Activated T-helper 9 cell treated with anti-CD3 and anti-CD28 coated beads, Interleukin-2, amount 50 U/mL, for 16 hours (primary cell): ENCODE measurements at places on chromosomes 11 and 22.

DNA sequence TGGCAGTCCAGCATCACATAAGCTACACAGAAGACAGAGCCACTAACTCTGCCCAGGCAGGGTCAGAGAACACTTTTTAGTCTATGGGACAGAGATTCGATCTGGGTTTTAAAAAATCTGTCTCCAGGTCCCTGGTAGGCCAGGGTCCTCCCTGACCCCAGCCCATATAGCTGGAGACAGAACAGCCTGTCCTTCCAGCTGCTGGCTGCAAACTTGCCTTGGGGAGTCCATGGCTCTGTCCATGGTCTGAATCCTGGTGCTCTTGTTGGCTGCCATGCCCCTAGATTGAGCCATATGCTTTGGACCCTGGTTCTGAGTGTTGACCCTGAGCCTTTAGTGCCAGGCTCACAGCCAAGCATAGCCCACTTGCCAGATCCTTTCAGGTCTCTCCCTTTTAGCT is 13.3 kb upstream of the LIPT2 start:
- DNase-seq: no peak

GRCh38 chr22:45069925-45070324 is 60.1 kb upstream of the PHF21B start:
- DNase-seq: no peak

GRCh38 chr11:13465909-13466371 is 2.9 kb upstream of the BTBD10 start:
- DNase-seq: no peak

- DNase-seq: no peak
These were observed 34.8 kb downstream of the MRGPRX2 start for GRCh38 chr11:19025481-19026406.

DNA sequence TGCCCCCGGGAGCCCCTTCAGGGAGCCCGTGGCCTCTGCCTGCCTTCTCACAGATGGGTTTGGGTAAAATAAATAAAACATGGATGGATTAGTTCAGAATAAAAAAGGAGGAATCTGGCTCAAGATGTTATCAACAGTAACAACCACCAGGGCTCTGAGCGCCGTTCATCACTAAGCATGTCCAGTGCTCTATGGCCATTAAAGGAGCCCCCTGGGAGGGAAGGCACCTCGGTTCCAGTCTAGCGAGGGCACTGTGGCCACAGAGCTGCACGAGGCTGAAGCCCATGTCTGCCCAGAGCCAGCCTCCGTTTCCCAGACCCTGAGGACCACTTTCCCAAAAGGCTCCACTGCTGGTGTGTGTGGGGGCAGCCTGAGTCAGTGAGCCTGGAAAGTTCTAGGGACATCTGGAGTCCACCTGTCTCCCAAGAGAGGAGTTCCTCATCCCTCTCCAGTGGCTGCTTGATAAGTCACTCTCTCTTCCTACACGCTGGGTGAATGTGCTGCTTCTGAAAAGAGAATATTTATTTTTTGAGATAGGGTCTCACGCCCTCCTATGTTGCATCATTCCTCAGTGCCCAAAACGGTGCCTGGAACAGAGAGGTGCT is 614.6 kb downstream of the TBC1D22A start:
- no peak for DNase-seq

DNA sequence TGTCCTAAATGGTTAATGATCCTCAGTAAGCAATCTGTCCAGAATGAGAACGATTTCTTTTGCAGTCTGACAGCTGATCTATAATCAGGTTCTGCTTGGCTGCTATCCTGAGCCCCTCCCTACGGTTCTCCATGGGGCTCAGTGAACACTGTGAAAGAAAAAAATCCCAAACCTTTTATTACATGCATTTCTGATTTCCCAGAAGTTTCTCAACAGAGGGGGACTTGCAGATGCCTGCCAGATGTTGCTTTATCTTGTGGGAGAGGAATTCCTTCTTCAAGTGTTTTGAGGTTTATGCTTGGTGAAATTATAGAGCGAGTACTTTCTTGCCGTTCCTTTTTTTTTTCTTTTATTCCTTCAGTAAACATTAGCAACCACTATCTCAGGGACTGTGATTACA is 531.9 kb upstream of the ISX start:
- no peak for DNase-seq

- no peak for DNase-seq
These were observed 2.9 kb downstream of the PATE3 start for GRCh38 chr11:125790825-125791224.

DNA sequence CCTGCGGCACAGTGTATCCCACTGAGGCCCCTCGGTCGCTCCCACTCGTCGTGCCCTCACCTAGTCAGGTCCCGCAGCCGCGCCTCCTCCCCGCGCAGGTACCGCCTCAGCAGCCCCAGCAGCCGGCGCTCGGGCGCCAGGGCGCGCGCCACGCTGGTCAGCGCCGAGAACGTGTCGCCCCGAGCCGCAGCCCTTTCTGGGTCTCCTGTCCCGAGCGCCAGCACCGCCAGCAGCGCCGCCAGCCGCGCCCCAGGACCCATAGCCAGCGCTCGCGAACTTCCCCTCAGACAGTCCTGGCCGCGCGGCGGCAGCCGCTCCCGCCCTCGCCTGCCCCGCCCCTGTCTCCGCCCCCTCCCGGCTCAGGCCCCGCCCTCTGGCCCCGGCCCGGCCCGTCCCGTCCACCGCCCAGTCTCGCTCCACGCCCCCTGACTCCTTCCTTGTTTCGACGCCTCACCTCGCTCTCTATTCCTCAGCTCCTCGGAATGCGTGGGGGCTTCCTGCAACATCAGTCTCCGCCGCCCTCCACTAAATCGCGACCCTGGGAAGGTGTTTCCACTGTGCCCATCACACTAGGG is at the start of gene P4HA3:
P4HA3 (minus strand) TSS at position 289 of the 575 bp plus-strand sequence; CDS start at position 260, 29 bp downstream.
- peak; percentile 6 for DNase-seq

DNA sequence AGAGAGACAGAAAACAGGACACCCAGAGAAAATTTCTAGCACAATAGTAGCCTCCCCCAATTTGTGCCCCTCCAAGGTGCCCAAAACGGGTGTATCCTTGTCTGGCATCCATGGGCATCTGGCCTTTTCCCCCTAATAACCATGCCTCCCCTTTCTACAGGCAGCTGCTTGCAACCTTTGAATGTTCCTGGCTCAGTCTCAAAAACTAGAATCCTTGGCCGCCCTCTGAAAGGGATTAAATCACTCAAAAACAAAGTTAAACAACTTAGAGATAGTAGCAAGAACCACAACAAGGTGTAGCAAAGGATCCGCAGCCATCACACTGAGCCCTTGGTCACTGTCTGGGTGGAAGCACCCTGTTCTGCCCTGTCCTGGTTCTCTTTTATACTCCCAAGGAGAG is 105.6 kb downstream of the MN1 start:
- DNase-seq: no peak

GRCh38 chr11:72744474-72744873 is 7.7 kb downstream of the ARAP1 start:
- no peak for DNase-seq

DNA sequence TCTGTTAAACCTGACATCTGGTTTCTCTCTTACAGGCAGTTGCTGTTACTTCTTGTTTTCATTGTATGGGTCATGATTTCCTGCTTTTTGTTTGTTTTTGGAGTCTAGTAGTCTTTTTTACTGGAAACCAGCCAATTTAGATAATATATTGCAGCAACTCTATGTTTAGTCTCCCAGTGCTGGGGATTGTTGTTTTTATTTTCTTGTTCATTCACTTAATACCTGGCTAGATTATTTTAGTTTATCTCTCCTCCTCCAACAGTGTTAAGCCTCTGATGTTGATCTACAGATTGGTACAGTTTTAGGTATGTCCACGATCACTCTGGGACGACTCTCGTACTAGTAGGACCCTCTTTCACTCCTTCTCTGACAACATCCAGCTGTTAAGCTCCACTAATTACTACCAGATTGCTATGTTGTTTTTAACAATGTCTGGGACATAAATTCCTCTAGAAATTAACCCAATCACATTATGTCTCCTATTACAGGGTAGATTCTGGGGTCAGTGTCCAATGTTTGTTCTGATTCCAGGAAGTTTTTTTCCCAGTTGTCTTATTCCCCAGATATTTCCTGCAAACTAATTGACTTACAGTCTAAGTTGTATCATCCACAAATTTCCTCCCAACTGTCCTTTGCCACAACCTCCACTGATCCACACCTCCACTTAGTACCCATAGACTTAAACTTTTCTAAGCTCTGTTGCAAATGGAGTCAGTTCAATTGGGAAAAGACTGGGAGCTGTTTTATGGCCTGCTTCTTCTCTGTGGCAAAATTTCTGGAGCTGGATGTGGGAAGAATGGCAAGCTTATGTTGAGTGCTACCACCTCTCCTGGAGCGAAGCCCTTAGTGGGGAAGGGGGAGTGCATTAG is 1280.6 kb upstream of the CNTN5 start:
- no peak for DNase-seq

DNA sequence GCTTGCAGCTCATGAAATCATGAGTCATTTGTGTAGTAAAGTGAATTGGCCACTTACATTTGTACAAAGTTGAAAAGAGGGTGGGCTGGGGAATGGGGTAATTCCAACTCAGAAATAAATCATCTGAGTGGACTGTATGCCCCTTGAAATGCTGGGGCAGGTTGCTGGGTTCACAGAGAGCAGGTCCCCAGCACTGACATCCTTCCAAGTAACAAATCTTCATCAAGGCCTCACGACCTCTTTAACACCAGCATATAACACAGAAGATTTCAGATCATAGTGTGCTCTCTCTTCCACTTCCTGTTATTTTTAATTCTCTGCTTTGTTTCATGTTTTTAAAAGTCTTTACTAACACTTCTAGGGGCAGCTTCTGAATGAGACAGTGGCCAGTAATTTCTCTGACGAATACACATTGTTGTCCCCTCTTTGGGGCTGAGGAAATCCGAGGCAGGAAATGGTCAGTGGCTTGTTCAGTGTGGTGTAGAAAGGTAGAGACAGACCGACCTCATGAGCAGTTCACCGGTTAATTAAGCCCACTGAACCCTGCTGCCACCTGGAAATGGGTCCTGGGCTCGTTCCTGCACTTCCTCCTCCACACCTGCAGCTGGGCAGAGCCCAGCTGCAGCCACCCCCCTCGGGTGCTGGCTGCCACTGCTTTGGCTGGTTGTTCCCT is 127.7 kb downstream of the MAML2 start:
- DNase-seq: no peak

DNA sequence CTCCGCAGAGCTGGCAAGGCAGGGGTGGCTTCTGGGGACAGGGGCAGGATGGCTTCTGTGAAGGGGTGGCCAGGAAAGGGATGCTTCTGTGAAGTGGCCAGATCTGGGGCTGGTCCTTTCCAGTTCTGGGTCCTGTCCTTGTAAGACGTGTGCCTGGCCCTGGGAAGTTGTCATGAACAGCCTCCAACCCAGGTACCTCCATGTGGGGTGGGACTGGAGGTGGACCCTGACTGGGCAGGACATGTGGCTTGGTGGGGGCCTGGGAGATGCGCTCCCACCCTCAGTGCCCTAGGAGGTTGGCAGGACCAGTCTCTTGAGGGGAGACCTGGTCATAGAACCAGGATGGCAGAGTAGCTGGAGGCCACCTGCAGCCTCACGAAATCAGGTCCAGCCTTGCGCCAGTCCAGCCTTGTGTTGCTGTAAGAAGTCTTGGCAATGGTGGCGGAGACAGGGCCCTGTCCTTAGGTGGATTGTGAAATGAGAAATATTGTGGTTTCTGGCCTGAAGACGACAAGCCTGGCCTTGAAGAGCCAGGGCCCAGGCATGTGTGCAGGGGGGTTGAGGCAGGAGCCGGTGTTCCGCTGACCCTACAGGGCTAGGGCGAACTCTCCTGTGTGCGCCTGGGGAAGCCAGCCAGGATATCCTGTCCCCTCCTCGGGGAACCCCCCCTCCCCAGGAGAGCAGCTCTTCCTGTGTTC is 2.6 kb downstream of the KCNQ1 start:
- no peak for DNase-seq

GRCh38 chr11:69362315-69362714 is 68.4 kb downstream of the MYEOV start:
- no peak for DNase-seq

DNA sequence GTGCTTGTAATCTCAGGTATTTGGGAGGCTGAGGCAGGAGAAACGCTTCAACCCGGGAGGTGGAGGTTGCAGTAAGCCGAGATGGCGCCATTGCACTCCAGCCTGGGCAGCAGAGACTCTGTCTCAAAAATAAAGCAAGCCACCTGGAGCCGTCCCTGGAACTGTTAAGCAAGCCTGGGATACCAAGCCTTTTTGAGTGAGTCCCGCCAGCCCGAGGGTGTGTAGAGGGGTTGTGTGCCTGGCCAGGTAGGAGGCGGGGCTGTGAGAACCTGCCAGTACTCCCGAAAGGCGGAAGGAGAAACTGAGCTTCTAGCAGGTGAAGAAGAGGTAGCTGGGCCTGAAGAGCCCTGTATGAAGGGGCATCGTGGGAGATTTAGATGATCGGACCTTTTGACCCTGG is 52.4 kb downstream of the TRIOBP start:
- DNase-seq: no peak
